AG04450 (cell line): ENCODE measurements at places on chromosomes 5 and 9.

GRCh38 chr5:154390096-154390495 is 55.7 kb upstream of the SAP30L start:
- DNase-seq, result no peak

DNA sequence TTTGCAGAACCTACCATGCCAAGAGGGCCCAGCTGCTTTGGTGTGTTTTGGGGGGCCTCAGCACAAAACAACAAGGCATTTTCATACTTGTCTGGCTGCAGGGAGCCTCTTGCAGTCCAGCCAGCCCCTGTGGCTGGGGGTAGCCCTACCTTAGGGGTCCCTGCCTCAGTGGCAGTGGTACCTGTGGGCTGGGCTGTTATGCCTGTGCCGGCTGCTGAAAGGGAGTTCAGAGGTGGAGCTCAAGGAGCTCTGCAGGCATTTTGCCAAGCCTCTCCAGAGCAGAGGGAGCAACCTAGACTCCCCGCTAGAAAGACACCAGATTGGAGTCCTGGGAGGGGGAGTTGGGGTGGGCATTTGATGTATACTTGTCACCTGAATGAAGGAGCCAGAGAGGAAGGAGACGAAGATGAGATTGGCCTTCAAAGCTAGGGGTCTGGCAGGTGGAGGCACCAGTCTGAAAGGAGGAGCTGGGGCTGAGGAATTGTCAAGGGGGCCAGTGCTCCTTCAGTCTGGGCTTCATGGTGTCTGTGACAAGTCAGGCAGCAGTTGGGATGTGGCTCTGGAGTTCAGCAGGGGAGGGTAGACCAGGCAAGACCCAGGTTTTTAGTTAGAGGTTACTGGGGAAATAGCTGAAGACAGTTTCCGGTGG is 1.5 kb downstream of the SHROOM1 start:
- no peak for DNase-seq

DNA sequence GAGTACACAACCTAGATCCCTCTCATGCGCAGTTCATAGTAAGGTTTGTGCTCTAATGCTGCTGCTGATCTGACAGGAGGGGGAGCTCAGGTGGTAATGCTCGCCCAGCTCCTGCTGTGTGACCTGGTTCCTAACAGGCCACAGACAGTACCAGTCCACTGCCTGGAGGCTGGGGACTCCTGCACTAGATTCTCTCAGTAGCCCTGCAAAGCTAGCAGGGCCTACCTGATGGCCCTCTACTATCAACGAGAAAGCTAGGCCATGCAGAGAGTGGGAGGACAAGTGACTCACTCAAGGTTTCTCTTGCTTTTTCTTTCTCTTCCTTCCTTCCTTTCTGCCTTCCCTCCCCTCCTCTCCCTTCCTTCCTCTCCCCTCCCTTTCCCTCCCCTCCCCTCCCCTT is 55.1 kb upstream of the TEX48 start:
- DNase-seq, result no peak

GRCh38 chr9:131593936-131594665 is 48.8 kb downstream of the PRRT1B start:
- no peak for DNase-seq

- no peak for DNase-seq
These were observed 79.2 kb upstream of the MAMDC2 start for GRCh38 chr9:69964446-69964845.
